Right ventricle myocardium superior (tissue), 1 donor: ENCODE measurements at places on chromosomes 3 and 15. TPM values are rescaled to one million over a fixed set of nuclear protein-coding genes. Genes with fewer than 3 reads are reported as not detected.

Gene GOLGB1
- 43.2 TPM for total RNA-seq

Gene HTR3E
- not detected for total RNA-seq

Gene GDPGP1
- total RNA-seq, result 9.1 TPM

Gene PIK3CB
- total RNA-seq, result 30.7 TPM

Gene KCNMB2
- 2.6 TPM for total RNA-seq

Gene PAQR9
- 10.6 TPM for total RNA-seq

Gene GMNC
- 2.9 TPM for total RNA-seq

Gene LRTM1
- not detected for total RNA-seq

Gene ATP8B4
- 3.6 TPM for total RNA-seq

Gene CHRD
- total RNA-seq, result 7.8 TPM

Gene GHSR
- not detected for total RNA-seq

Gene HCLS1
- 9.6 TPM for total RNA-seq

Gene LIPH
- total RNA-seq, result 0.43 TPM

Gene SYNPR
- total RNA-seq, result not detected

Gene MYRIP
- 1.6 TPM for total RNA-seq

DNA sequence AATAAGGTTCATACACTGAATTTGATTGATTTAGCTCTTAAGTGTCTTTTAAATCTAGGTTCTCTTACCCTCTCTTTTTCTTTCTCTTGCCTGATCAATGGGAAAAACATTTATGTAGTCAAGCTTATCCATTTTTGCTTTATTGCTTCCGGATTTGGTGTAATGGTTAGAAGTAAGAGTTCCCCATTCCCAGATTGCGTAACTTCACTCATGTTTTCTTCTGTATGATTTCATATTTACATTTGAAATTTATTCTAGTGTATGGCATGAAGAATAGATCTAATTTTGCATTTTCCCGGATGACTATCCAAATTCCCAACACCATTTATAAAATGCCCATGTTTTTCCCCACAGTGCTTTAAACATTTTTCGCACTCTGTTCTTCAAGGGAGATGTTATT is 27.9 kb upstream of the SV2B start:
- no peak for DNase-seq

DNA sequence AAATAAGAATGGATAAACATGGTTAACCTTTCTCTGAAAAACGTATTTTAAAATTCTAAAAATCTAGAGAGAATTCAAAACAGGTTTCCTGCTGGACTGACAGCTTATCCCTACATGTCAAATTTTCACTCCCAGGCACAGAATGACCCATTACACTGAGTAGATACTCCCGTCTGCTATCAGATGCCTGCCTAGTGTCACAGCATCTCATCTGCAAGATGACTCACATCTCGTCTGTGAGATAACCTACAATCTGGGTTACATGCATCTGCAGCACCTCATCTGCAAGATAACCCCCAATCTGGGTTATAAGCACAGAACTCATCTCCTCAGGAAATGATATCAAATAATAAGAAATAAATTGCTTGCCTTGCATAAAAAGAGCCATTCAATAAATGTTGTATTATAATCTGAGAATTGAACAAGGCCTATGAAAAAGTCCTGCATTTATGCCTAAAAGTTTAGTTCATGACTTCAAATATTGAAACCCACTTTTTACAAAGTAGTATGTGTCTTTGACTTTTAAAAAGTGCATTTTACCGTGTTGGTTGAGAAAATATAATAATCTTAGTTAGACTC is 188.3 kb upstream of the THBS1 start:
- no peak for DNase-seq

- no peak for DNase-seq
These were observed 276.2 kb upstream of the LRRFIP2 start for GRCh38 chr3:37450561-37450960.

GRCh38 chr3:49253512-49253911 is 23.5 kb downstream of the C3orf62 start:
- no peak for DNase-seq

GRCh38 chr3:101010296-101010695 is 17.1 kb upstream of the ABI3BP start:
- no peak for DNase-seq

DNA sequence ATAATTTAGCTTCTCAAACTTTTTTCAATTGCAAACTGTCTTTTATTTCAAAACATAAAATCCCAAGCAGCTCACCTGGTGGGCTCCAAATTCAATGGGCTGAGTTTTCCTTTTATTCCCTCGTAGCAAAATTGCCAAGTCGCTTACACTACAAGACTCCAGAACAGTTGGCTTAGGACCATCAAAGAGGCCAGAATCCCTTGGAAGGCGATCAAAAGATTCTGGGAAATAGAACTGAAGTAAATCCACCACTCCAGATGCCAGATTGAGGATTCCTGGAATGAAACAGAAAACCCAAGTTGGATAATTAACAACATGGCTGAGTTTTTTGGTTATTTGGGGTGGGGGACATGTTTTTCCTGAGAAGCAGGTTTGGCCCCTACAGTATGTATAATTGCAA is 87.7 kb upstream of the DCLK3 start:
- DNase-seq, result no peak

DNA sequence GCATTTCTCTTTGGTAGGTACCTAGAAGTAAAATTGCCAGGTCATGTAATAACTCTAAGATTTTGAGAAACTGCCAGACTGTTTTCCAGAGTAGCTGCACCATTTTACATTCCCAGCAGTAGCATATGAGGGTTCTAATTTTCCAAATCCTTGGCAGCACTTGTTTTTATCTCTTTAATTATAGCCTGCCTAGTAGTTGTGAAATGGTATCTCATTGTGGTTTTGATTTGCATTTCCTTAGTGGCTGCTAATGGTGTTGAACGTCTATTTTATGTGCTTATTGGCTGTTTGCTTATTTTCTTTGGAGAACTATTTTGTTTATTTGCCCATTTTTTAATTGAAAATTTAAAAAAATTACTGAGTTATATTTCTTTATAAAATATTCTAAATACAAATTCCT is 117.9 kb downstream of the TCF12 start:
- no peak for DNase-seq

- no peak for DNase-seq
These were observed 969.4 kb downstream of the ROBO1 start for GRCh38 chr3:78798266-78798832.

GRCh38 chr3:172334671-172335207 is 113.5 kb downstream of the GHSR start:
- no peak for DNase-seq

GRCh38 chr3:164222197-164222596 is 856.1 kb downstream of the SI start:
- no peak for DNase-seq

- no peak for DNase-seq
These were observed 45.4 kb downstream of the PLOD2 start for GRCh38 chr3:146115619-146116018.

- DNase-seq, result no peak
These were observed 240.6 kb upstream of the TOPAZ1 start for GRCh38 chr3:44001072-44001471.

DNA sequence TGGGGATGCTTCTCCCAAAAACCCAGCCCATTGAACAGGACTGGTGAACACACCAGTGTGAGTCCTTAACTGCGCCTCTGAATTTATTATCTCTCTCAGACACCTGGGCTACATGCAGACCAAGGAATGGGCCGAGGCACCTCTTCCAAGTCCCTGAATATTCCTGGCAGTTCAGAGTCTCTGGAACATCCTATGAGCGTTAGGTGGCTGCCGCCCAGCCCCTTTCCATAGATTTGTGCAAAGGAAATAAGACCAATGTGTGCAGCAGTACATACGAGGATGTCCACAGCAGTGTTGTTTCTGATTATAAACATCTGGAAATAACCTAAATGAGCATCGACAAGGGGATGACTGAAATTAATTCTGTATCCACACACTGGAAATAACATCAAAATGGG is 104.9 kb upstream of the RPL32 start:
- DNase-seq, result no peak

- no peak for DNase-seq
These were observed 211.4 kb upstream of the DPH6 start for GRCh38 chr15:35757361-35757760.

- DNase-seq, result no peak
These were observed 20.0 kb downstream of the MRPL46 start for GRCh38 chr15:88447206-88447605.

DNA sequence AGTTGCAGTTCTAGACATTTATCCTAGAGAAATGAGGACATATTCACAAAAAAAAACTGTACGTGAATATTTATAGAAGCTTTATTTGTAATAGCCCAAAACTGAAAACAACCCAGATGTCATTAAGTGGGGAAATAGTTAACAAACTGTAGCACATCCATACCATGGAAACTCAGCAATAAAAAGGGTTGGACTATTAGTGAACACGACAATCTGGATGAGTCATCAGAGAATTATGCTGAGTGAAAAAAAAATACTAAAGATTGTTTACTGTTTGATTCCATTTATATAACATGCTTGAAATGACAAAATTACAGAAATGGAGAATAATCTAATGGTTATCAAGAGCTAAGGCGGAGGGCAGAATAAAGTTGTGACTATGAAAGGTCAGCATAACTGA is 59.5 kb downstream of the CPA3 start:
- DNase-seq, result no peak

GRCh38 chr15:58355382-58355971 is 76.3 kb upstream of the LIPC start:
- DNase-seq, result no peak

DNA sequence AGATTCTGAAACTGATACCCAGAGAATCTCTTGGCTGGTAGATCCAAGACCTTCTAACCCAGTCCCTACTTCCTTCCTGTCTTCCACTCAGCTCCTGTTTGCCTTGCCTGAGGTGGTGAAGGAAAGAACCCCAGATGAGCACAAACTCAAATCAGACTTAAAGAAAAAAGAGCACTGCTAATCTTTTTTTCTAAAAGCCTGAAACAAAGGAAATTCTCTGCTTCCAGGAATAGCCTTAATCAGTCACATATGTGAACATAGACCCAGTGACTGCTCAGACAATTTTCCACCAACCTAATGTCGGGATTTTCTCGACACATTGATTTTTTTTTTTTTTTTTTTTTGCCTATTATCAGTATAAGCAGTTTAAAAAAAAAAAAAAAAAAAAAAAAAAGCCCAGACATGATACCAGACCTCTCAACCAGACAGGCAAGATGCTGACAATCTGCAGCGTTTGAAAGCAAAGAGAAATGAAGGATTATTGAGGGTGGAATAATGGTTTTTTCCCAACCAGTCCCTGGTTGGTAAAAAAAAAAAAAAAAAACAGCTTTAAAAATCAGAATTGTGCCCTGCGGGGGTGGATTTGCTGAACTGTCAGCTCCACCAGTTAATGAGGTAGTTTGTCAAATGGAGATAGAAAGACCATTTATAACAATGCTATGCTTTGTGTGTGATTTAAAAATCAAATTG is 256.8 kb upstream of the RARB start:
- DNase-seq, result no peak

DNA sequence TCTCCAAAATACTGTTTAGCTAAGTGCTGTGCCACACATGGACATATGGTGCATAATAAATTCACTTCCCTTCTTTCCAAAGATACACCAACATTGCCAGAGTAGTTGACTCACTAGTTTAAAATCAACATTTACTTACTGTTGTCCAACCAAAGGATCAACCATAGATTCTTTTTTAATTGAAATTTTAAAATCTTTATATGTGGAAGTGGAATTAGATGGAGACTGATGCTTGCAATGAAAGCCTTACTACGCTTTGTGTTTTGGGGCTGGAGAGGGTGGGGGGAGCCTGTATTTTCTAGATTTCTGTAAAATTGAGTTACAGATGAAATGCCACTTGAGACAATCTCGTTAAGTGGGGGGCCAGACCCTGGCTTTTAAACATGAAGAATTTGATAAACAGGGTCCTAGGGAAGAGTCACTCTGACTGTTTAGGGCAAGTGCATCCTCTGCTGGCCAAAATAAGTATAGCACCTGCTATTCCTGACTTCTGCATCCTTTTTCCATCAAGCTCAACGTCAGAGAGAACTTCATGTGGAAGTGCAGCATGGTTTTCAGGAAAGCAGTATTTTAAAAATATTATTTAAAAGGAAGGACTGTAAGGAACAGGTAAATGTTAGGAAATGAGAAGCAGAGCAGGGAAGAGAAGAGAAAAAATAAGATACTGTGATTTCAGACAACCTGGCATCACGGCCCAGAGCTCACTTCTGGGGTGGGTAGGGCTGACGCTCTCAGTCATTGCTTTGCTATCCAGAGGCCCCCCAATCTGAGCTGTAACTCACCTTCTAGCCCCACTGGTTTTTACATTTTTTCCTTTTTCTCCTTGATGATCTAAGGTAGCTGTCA is 76.7 kb downstream of the BOC start:
- DNase-seq, result no peak

DNA sequence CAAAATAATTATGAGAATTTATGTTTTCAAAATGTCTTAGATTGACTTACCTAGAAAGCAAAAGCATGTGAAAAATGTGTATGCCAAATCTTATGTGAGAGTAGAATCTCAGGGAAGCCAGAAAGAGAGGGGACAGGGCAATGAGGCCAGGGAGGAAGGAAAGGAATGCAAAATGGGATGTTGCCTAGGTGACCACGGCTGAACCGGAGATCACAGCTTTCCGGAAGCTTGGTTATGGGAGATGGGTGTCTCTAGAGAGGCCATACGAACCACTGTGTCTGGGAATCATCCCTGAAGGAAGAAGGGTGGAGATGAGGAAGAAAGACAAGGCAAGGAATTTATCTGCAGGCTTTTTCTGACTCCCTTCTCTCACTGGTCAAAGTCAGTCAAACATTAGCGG is 76.0 kb downstream of the SUCLG2 start:
- no peak for DNase-seq

DNA sequence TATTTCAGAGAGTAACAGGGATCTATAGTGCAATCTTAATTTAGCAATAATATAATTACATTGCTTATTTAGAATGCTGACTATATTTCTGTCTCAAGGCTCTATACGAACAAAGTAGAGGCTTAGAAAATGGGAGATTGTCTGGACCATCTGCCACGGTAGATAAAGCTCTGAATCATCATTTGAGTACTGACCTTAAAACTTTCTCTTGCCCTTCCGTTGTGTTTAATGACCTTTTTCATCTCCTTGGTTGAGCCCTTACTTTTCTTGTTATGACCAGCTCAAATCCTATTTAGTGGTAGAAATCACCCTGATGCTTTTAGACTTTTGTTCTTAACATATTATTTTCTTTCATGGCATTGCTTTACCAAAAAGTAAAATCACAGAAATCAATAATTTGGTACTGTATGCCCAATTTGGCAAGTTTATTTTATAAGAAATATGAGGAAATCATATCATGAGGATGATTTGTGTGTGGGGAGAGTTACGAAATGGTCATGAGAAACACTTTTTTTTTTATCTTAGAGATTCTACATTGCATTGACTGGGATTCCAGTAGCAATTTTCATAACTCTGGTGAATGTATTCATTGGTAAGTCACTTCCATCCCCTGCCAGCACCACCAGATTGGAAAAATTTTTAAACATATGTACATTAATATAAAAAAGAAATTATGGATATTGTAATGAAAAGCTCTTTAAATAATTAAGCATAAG is 11.0 kb downstream of the NDUFB5 start:
- no peak for DNase-seq

DNA sequence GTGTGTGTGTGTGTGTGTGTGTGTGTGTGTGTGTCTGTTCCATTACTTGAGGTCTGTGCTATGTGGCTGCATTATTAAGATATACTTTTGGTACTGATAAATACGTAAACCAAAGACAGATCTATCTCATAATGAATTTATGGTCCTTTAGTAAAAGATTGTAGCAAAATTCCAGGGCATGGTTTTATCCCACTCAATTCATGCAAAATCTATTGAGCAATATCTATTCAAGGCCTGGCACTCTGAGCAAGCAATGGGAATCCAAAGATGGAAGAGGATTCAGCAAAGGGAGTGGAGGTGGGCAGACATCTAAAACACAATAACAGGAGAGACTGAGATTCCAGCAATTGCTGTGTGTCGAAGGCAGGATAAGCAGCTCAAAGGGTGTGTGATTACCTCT is 86.8 kb downstream of the RFTN1 start:
- DNase-seq, result no peak
